ENCODE measurements at places on chromosomes 11 and 22.

- DNase-seq = no peak
Observed at GRCh38 chr11:68643585-68643984, 40.8 kb upstream of the GAL start.

DNA sequence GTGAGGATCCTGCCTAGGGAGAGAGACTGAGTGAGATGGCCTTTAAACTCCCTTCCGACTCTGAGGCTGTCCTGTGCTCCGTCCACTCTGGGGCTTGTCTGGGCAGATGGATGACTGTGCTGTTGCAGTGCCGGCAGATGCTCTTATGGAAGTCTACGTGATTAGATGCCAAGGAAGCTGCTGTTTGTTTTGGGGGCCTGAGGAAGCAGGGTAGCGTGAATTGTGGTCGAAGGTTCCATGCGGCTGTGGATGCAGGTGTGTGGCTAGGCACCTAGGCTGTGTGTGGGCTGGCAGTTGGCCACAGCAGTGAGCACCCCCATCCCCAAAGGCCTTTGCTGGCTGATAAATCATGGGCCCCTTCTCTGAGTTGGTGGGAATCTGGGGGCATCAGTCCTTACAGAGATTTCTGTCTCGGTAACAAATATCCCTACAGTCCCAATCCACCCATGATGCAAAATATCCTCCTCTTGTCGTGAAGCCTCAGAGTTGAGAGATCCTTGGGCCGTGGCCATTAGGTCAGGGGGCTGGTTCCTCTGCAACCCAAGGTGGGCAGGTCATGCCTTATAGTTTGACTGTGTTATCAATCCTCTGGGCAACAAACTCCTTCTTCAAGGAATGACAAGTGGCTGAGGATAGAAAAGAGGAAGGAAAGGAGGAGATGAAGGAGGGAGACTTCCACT lies 31.2 kb downstream of the AMPD3 start:
- no peak for DNase-seq

DNA sequence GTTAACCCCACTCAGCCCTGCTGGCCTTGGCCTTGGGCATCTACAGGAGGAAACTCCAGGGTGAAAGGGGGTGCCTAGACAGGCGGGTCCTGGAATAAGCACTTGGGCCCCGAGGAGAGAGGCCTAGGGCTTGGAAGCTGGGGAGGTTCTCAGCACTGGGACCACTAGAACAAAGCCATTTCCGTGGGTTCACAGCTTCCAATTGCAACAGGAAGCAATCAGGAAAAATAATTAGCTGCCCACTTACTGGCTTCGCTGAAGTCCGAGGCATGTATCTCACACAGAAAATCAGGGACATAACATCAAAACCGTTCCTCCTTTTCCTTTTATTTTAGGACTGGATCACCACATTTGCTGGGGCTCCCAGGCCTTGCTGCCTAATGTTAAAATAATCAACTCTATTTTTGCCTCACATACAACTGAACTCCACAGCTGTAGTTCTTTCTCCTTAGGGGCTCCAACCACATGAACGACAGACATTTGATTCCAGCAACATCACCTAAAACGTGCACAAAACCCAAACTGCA lies 161.1 kb upstream of the GRK3 start:
- DNase-seq = no peak

DNA sequence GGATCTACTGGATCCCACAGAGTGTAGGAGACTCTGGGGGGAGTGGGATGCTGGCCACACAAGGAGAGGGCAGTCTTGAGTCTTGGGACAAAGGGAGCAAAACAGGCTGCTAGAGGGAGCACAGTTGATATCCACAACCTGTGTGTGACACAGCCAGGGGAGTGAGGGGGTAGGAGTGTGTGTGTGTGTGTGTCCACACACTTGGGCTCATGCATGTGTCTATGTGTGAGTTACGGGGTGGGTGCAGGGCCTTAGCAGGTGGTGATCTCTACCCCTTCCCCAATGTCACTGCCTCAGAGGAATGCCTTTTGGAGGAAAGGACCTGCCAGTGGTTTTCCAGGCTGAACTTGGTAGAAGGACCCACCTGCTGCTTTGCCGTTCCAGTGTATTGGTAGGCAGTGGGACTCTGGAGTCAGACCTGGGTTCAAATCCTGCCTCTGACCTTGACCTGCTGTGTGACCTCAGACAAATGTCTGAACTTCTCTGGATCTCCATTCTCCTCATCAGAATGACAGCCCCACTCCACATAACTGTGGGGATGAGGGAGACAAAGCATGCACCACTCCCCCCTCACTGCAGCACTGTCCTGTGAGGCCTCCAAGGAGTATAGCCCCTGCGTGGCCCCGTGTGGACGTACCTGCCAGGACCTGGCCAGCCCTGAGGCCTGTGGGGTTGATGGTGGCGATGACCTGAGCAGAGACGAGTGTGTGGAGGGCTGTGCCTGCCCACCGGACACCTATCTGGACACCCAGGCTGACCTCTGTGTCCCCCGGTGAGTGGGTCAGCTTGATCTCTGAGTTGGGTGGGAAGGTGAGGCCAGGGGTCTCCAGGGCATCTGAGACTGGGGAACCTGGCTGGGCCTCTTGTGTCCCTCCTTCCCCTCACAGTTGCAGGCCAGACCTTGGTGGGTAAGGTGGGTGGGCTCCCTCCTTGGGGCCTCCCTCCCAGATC lies 27.4 kb downstream of the OTOG start:
- no peak for DNase-seq

GRCh38 chr11:63573881-63574855 lies 11.0 kb upstream of the PLAAT2 start:
- DNase-seq = no peak

DNA sequence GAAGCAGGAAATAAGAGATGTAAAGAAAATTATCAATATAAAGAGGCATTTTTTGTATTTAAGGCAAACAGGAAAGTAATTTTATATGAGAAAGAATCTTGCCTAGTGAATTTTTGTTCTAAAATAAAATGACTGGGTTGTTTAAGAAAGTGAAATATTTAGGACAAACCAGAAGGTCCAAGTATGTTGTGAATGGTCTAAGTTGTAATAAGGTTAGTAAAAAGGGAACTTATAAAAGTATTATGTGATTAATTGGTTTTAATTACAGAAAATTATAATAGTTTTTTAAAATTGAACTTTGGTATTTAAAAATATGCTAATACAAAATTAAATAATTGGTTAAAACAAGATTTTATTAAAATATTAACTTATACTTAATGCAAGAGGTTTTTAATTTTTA lies 26.6 kb upstream of the EI24 start:
- no peak for DNase-seq

GRCh38 chr11:33387996-33388395 lies 130.8 kb downstream of the HIPK3 start:
- no peak for DNase-seq

GRCh38 chr22:25447067-25447685 lies 117.3 kb upstream of the GRK3 start:
- DNase-seq = no peak

- no peak for DNase-seq
Observed at GRCh38 chr11:117838901-117839300, 14.4 kb upstream of the FXYD2 start.

GRCh38 chr22:47238690-47239473 lies 476.4 kb downstream of the TBC1D22A start:
- DNase-seq = peak; percentile 10

- peak; percentile 36 for DNase-seq
Observed at GRCh38 chr11:2377511-2378443, 667 bp downstream of the CD81 start.

DNA sequence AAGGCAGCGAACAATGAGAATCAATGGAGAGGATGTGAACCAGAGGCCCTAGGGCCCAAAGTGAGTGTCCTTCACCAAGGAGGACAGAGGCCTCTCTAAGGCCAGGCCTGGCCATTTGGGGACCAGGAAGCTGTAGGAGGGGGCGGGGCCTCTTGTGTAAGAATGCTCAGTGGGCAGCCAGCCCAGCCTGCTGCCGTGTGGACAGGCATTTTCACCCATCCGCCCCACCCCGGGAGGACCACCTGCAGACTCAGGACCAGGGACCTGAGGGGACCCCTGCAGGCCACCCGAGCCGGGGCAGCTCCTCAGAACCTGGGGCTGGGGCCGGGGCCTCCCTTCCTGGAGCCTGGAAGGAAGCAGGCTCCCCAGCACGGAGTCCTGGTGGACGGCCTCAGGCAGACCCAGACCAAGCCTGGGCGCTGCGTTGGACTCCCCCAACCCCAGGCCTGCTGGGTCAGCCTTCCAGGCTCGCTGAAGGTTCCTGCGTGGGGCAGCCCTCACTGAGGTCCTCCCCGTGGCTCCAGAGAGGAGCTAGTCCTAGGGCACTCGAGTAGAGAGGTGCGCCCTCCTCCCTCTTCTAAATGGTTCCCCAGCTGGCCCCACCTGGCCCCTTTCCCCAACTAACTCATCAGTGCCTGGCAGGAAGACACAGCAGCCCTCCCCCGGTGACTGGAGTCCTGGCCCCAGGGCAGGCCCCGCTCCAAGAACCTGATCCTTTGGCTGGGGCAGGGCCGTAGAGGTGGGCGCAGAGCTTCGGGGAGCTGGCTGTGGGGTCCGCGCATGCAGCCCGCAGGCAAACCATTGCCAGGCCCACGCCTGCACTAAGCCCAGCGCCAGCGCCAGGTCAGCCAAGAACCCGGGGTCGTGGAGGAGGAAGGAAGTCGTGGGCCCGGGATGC lies 1.5 kb upstream of the TRABD start:
- DNase-seq = no peak

- DNase-seq = no peak
Observed at GRCh38 chr22:17774206-17774925, at the start of gene BID. Gene BID (minus strand): TSS chr22:17774469. CDS start chr22:17750116, 24,353 bp downstream.

DNA sequence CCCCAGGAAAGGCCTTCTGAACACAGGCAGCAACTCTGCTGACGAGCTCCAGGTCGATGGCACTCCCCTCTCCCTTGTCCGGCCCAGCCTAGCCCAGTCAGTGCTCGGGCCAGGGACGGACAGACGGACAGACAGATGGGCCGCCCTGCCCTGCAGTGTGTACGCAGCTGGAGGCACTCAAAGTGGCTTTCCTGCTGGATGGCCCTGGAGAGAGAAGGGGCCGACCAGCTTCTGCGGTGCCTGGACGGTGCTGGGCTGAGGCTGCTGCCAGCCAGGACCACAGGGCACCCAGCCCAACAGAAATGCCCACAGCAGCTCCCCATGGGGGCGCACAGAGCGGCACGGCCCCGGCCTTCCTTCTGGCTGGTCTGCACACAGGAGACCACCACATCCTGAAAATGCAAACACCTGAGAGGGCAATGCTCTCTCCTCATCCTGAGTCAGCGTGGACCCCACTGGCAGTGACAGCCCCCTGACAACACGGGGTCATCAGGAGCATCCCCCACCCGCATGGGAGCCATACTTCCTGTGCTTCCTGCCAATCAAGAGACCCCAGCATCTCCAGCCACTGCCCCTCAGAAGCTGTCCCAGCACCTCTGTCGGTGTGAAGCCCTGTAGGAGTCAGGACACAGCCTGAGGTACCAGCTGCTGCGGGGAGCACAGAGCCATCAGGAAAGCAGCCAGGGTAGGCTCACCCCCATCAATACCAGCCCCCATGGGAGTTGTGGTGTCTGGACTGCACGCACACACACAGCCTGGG lies 692 bp upstream of the MOB2 start:
- no peak for DNase-seq

DNA sequence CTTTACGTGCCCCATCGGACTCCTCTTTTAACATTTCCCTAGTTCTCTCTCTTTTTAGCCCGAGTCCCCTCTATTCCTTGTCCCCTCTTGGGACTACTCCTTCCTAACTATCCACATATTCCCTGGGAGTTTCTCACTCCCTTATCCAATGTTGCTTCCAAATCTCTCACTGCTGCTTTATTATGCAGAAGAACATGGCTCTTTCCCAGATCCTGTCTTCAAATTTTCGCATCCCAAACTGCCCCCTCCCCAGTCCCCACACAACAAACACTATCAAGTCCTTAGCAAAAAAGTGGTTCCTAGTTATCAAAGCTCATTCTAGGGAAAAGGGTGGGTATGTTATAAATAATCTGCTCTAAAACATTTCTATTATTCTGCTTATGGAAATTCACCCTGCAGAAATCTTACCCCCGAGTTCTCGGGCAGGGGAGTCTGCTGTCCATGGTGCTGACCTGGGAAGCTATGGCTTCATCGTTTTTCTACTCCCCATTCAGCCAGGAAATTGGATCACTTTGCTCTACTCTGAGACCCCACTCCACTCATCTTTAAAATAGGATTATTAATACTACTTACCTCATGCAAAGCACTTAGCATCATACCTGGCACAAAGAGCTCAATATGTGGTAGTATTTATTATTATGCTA lies 393.5 kb downstream of the BUD13 start:
- no peak for DNase-seq

DNA sequence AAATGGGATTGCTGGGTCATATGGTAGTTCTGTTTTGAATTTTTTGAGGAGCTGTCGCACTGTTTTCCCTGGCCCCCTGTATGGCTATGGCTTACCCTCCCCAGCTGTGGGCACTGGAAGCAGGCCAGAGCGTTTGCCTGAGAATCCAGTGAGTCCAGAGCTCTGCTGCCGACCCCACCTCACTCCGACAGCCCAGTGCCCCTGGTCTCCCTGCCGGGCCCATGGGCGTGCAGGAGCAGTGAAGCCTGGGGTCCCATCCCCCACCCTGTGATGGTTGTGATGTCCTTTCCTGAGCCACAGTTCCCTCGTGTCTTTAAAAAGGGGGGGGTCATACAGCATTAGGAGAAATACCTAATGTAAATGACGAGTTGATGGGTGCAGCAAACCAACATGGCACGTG lies 13.3 kb upstream of the GRAMD4 start:
- no peak for DNase-seq

- DNase-seq = no peak
Observed at GRCh38 chr11:13897646-13898276, 64.8 kb upstream of the SPON1 start.

All from stimulated activated effector memory CD8-positive, alpha-beta T cell treated with anti-CD3 and anti-CD28 coated beads, Interleukin-12 subunit alpha, Interleukin-12 subunit beta, amount 100 ng/mL, for 72 hours (primary cell).